ENCODE measurements at places on chromosomes 11 and 22.
A peak's percentile ranks its signal among the peaks of the same experiment; 100 is the strongest.

GRCh38 chr22:48314073-48314472 is 1513.6 kb downstream of the BRD1 start:
- no peak for DNase-seq

DNA sequence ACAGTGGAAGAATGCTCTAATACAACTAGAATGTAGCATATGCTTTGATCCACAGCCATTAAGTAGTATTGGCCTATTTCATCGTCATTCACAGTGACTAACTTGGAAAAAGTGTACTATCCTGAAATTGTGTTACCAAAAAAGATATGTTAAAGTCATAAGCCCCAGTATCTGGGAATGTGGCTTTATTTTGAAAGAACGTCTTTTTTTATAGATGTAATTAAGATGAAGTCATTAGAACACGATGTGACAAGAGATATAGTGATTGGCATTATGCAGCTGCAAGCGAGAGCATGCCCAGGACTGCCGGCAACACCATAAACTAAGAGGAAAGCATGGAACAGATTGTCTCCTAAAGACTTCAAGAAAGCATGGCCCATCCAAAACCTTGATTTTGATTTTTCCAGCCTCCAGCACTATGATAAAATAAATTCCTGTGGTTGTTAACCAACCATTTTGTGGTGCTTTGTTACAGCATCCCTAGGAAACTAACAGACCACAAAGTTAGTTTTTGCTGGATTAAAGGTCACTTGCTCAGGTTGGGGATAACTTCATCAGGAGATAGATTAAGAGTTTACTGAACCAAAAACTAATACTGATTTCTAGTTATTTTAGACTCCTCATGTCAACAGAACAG is 870.6 kb upstream of the LRRC4C start:
- DNase-seq = no peak

GRCh38 chr11:78666675-78667160 is 92.1 kb upstream of the NARS2 start:
- no peak for DNase-seq

- DNase-seq = no peak
Observed at GRCh38 chr11:124233376-124233775, 7.5 kb upstream of the OR8G1 start.

DNA sequence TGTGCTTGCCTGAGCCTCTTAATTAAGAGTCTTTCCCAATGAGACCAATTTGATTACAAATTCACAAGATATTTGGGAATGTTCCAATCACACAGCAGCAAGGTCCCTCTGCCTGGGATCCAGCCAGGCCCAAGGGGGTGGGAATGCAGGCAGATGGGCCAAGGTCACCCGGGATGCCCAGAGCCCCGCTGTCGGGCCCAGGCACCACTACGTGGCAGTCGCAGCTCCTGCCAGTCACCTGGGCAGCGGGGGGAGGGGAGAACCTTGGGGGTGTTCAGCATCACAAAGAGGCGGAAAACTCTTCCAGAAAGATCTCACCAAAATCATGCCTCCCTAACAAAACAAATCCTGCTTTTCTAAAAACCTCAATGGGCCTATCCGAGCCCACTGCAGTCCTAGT is 30.9 kb downstream of the PPM1F start:
- DNase-seq = no peak

- DNase-seq = no peak
Observed at GRCh38 chr22:29382580-29383302, 5.6 kb downstream of the AP1B1 start.

DNA sequence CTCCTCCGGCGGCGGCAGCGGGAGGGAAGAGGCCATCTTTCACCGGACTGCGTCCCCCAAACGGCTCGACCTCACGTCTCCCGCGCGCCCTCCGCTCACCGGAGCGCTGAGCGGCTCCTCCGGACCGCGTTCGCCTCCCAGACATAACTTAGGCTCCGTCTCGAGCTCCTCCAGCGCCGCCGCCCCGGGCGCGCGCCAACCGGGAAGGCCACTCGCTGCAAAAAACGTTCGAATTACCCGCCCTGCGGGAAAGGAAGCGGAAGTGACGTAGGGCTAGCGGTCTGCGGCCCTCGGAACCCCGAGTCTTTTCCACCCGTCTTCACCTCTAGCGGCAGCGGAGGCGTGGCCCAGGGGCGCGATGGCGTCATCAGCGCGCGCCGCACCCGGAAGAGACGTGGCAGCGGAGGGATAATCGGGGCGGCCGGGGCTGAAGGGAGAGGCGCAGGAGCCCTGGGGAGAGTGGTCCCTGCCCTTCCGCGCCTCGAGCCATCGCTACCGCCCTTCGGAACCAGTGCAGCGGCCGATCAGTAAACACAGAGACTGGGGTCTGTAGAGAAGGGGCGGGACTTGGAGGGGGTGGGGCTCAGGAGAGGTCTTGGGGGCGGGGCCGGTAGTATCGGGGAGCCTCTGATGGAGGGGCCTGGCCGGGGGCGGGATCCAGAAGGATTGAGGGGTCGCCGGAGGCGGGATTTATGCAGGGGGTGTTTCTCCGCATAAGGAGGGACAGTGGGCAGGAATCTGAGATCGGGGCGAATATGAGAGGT is at the start of the genes CDCA5 and ZFPL1:
CDCA5 (minus strand) TSS at position 207 of the 764 bp plus-strand sequence; CDS start at position 145, 62 bp downstream.
ZFPL1 (plus strand) TSS at position 389 of the 764 bp plus-strand sequence. CDS start 477 bp downstream, outside the sequence.
- DNase-seq = peak; percentile 96

- no peak for DNase-seq
Observed at GRCh38 chr11:111526501-111526900, 11.9 kb downstream of the HOATZ start.

GRCh38 chr11:122686111-122686510 is 30.6 kb downstream of the UBASH3B start:
- DNase-seq = no peak

DNA sequence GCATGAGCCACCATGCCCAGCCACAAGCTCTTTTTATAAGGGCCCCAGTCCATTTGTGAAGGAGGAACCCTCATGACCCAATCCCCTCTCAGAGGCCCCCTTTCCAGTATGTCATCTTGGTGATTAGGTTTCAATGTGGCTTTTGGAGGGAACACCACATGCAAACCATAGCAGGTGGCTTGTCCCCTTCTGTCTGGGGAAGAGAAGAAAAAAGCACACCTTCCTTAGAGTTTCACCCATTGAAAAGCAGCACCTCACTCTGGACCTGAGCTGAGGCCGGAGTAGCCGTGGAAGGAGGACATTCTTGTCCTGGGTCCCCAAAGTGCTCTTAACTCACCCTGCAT is 25.4 kb downstream of the NEAT1 start:
- DNase-seq = no peak

- no peak for DNase-seq
Observed at GRCh38 chr11:109762546-109762945, 330.6 kb upstream of the ZC3H12C start.

DNA sequence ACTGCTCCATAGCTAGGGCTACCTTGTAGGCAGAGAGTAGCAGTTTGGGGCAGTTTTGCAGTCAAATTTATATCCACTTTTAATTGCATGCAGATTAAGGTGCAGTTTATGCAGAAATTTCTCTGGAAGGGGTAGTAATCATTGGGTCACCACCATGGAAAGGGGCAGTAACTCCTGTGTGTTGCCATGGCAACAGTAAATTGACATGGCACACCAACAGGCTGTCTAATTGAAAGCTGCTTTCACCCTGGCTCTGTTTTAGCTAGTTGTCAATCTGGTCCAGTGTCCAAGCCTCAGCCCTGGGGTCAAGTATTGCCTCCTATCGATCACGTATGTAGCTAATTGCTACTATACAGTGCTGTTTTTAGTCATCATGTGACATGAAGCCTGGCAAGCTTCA is 786.1 kb upstream of the CNTN5 start:
- DNase-seq = no peak

GRCh38 chr11:90235526-90235925 is 12.7 kb upstream of the CHORDC1 start:
- DNase-seq = no peak

All from DND-41 (cell line).